ENCODE measurements at places on chromosomes 3 and 15.

DNA sequence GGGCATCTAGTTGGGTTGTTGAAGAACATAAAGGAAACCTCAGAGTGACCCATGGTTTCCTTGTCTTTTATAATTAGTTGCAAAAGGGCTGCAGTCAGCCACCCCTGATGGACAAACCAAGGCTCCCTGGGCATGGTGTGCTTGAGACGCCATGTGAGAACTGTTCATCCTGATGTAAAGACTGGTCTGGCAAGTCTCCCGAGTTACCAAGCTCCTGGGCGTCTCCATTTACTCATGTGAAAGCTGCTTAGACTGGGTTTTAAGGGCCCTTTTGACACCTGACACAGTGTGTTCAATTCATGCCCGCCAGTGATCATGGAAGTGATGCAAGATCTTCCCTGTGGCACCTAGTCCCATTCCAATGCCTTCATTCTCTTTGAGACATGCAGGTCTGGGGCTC, 49.4 kb downstream of the GRK7 start:
- no peak for DNase-seq

DNA sequence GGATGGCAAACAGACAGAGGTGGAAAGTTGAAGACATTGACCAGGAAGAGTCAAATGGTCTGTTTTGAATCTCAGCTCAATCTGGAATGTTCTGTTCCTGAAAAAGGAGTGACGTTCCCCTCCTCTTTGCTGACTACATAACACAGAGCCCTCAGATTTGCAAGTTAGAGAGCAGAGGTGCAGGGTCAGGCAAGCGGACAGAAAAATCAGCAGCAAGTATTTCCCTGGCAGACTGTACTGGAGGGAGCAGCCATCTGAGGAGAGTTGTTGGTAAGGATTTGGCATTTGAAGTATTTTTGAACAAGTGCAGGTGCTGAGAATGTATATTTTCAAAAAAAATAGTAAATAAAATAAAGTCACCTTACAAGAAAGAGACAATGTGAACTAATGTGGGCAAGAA, 17.6 kb downstream of the ZNF80 start:
- DNase-seq: no peak

DNA sequence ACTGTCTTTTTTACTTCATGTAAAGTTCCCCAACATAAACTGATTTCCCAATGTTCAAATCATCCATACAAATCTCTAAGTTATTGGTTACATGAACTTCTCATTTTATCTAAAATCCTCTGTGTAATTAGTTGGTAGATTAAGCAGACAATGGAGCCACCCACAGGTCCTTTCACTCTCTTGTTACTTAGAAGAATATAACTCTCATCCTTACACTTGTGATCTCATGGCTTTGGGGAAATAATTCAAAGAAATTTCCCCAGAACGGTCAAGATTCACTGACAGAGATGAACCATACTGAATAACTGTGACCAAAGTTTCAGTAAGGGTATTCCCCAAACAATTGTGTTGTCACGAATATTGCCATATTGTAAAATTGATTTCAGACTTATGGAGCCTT, 1102.6 kb upstream of the EPHA6 start:
- no peak for DNase-seq

DNA sequence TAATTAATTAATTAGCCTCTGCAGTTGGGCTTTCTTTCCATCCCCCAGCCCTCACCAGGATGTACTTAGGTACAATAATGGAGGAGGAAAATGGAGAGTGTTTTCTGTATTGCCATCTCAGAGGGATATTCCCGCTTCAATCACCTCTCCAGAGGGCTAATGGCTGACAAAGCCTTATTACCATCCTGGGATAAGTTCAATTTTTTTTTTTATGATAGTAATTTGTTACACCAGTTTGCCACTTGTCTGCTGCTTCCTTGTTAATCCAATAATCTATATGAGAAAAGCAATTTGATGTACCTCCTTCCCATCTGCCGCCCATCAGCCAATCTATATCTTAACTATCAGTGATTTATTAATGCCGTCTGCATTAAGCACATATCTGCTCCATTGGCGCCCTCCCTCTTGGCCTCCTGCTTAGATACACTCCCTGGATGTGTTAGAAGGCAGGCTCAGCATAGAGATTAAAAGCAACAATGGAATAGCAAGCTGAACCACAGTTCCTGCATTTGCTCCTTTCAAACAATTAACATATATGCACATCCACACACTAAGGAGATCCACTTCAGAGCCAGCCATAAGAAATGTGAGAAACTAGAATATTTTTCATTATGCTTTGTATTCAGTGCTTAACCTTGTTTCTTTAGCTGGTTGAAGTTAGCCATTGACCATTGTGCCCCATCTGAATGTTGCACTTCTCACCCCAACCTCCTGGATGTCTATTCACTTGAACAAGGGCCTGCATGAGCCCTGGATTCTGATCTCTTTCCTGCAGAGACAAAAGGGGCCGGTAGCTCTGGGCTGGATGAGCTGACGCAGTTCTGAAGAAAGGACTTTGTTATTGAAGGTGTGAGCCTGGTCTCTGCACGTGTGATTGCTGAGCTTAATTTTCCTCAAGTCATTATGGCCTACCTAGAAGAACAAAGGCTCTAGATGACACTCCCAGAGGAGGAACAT, 237.3 kb upstream of the GAP43 start:
- DNase-seq: no peak

- DNase-seq: no peak
Observed at GRCh38 chr3:23654571-23654970, 151.2 kb upstream of the UBE2E1 start.

GRCh38 chr3:87607234-87607633, 330.9 kb upstream of the POU1F1 start:
- no peak for DNase-seq

DNA sequence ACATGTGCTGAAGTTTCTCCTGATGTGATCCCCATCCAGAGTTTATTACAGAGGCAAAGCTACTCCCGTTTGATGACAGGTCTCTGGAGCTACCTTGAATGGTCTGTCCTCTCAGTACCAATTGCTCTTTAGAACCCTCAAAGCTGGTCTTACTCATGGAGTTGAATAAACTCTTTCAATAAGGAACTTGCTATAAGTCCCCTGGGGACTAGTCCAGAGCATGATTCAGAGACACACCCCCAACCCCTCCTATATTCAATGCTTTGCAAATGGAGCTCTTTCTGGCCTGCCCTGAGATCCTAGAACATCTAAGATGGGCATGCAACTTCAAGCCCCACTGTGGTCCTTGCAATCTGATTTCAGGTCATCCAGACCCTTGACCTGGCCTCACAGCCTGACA, 23.9 kb upstream of the TPM1 start:
- peak; percentile 87 for DNase-seq

DNA sequence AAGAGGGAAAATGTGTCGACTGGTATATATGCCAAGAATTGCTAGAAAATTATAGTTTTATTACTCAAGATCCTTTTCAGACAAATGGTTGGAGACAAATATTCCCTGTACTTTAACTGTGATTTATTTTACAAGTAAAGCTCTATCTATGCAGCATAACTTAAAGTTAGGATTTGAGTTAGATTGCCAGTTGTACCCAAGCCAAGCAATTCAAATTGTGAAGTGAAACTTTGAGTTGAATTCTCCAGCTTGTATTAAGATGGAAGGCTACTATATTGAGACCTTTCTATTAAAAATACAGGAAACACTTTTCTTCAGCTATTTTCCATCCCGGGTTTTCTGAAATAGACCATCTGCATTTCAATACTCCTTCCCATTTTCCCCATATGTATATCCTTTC, 333.1 kb upstream of the RBMS3 start:
- no peak for DNase-seq

DNA sequence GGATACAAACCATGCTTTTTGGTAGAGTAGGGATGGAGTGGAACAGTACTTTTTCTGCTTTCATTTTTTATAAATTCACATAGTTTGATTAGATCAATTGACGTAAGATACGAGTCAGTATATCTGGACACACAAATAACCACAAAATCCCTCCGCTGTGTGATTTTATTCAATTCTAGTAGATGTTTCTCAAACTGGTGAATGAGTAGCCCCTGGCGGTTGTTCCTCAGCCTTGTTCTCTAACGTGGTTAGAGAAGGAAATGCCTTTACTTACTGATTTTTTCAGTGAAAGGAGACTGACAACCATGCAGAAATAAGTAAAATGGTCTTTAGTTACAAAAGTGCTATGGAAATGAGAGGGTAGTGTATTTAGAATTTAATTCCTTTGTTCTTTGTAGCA, 161.0 kb downstream of the TCF12 start:
- DNase-seq: peak; percentile 12

- DNase-seq: no peak
Observed at GRCh38 chr15:66215811-66216210, 37.7 kb downstream of the MEGF11 start.

DNA sequence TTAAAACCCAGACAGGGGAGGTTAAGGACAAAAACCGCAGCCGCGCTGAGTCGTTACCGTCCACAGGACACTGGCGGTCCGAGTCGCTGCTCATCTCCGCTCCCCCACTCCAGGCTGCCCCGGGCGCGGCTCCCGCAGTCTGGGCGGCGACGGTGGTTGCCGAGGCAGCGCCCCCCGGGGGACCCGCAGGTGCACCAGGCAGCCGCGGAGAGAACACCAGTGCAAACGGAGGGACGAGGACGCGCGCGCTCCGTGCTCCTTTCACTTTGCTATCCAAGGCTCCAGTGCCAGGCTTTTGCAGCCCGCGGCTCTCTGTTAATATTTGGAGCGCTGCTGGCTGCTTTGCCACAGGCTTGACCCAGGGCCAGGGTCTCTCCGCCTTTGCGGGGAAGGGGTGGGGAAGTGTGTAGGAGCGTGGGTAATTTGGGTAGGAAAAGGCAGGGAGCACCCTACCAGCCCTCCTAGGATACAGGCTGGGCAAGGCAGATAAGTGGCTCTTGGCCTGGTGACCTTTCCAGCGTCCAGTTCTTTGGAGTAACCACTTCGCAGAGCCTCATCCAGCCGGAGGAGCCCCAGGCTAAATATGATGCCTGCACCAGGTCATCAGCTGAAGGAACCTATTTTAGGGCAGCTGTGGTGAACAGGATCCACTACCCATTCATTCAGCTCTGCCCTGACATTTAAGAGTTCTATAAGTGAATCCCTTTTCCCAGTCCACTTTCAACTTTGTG, at the start of gene GADL1:
Gene GADL1, minus strand, starts transcription at position 141 of the 731 bp plus-strand sequence. Its CDS starts 47 bp downstream, at position 94.
- DNase-seq: peak; percentile 9

- DNase-seq: no peak
Observed at GRCh38 chr3:31671976-31672375, 139.3 kb downstream of the STT3B start.

- peak; percentile 36 for DNase-seq
Observed at GRCh38 chr15:62626903-62627302, 415.6 kb upstream of the TPM1 start.

DNA sequence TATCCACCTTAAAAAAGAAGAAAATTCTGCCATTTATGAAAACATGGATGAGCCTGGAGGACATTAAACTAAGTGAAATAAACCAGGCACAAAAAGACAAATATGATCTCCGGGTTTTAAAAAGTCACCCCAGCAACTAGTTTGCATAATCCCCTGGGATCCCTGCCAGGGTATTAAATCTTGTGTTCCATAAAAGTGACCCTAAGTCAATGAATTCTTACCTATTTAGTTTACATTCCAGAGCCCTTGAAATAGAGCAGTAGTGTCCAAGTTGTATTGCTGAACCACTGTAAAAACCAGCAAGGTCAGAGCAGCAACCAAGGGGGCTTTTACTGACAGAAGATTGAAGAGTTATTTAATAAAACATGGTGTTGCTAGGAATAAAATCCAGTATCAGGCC, 716.8 kb upstream of the BCHE start:
- no peak for DNase-seq

DNA sequence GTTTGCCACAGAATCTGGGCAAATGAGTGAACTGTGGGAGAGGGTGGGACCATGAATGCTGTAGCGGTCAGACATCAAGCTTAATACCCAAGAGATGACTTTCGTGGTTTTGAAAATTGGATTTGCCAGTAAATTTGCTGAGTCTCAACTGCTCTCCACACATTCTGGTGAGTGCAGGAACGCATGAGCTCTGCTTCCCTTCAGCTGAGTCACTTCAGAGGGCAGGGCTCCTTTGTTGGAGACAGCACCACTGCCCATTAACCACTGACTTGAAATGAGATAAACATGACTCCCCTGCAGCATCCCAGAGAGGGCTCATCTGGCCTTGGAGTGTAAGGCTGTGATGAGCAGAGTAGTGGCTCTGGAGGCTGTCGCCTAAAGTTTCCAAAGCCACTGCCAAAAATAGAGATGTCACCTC, 22.6 kb downstream of the RARRES1 start:
- DNase-seq: peak; percentile 100

GRCh38 chr3:23691357-23691895, 114.3 kb upstream of the UBE2E1 start:
- DNase-seq: peak; percentile 26

GRCh38 chr15:50003786-50004334, 115.2 kb downstream of the ATP8B4 start:
- peak; percentile 82 for DNase-seq

- no peak for DNase-seq
Observed at GRCh38 chr3:108838436-108838835, 15.8 kb downstream of the TRAT1 start.

DNA sequence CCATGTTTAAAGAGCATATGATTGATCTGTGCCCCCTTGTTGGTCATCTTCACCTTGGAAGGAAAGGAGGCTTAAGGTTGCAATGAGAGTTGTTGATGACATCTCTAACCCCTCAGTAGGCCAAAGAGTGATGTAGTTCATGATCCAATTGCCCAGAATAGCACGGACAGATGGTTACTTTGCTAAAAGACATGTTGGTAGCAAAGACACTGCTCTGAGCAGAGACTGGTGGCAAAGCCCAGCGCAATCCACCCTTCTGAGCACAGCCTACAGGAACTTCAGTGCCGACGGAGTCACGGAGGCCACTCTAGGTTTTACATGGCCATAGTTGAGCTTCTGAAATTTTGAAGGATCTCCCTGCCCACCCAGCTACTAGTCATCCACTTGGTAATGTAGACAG, 21.8 kb downstream of the FBXO45 start:
- no peak for DNase-seq

DNA sequence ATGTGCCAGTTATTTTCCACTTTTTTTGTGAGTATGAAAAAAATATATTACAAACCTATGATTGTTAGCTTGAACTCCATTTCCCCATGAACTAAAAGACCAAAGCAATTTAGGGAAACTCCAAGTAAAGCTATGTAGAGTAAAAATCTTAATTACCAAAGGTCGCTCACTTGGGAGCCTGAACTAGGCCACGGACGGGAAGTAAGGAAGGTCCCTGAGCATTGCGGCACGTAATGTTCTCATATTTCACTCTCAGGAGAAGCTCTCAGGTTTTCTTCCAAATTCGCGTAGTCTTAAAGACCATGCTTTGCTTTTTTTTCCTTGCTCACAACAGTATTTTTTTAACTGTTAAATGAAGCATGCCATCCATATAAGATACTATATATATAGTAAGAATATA, 215.3 kb upstream of the RARB start:
- no peak for DNase-seq

GRCh38 chr15:101277943-101278564, 769 bp upstream of the SELENOS start:
- DNase-seq: no peak

DNA sequence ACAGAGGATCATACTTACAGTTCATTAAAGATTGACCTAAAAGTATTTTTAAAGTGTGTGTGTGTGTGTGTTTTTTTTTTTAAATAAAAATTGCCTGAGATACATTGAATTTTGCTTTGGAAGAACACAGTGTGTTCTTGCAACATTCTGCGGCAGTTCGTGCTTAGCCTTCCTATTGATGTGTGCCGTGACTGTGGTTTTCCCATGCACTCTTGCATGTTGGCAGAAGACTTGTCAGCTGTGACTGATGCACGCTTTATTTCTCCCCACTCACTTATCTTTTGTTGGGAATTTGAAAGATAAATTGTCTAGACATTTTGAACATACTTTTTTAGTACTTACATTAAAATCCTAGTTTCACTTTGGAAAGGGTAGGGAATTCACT, 136.3 kb upstream of the LRRFIP2 start:
- peak; percentile 12 for DNase-seq

Measured in fibroblast of skin of right biceps (primary cell).